NCI-H1694 treated with DMSO at 0.1 percent for 48 hours (cell line): ENCODE measurements at places on chromosomes 2 and 18.

DNA sequence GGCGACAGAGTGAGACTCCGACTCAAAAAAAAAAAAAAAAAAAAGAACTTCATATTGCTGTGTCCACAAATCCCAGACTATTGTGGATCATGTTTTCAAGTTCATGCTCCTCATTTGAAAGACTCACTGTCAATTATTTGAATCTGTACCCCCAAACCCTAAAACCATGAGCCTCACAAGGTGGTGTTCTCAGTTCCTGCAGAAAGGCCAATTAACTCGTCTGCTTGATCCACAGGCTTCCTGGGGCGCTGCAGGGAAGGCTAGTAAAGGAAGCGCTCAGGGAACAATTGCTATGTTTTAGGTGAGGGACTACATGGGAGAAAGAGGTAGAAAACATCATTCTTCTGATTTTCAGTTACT lies 396.8 kb upstream of the NETO1 start:
- no peak for DNase-seq

DNA sequence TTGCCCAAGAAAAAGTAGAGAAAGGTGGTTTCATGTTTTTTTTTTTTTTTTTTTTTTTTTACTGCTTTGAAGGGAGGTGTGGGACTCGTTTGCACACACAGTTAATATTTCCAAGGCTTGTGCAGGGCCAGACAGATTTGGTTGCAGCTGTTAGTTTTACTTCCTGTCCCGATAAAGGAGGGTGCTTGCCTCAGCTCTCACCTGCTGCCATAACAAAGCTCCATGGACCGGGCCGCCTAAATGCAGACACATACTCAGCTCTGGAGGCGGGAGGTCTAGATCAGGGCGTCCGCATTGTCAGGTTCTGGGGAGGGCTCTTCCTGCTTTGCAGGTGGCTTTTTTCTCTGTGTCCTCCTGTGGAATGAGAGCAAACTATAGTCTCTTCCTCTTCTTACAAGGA lies 69.9 kb downstream of the ODC1 start:
- no peak for DNase-seq

DNA sequence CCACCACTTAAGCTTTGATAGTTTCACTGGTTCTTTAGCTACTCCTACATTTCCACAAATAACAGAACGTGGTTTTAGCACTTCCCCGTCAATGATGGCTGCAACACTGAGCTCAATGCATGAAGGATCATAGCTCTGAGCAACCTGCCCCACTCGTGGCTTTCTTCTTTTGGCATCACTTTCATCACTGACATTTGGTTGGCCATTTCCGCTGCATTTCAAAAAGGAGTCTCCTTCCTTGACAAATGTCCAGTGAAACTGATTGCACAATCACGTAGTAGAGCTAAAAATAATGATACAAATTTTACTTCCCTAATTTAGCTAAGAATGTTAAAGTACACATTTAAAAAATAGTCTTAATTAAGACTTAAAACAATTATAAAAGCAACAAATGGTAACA lies 205.2 kb upstream of the HDAC4 start:
- no peak for DNase-seq

DNA sequence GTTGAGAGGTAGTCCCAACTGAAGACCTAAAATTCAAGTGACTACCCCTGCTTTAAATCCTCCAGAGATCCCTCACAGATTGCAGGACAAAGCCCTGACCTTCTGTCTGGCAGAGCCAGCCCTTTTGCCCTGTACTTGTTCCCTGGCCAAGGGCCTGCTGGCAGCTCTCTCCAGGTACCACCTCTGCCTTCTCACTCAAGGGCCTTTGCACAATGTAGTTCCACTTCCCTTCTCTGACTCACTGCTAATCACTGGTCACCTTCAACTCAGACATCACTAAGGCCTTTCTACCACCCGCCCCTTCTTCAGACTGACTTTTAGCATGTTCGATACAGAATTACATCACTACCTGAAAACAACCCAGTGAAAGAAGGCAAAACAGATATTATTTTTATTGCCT lies 411.0 kb downstream of the TMEM182 start:
- no peak for DNase-seq

DNA sequence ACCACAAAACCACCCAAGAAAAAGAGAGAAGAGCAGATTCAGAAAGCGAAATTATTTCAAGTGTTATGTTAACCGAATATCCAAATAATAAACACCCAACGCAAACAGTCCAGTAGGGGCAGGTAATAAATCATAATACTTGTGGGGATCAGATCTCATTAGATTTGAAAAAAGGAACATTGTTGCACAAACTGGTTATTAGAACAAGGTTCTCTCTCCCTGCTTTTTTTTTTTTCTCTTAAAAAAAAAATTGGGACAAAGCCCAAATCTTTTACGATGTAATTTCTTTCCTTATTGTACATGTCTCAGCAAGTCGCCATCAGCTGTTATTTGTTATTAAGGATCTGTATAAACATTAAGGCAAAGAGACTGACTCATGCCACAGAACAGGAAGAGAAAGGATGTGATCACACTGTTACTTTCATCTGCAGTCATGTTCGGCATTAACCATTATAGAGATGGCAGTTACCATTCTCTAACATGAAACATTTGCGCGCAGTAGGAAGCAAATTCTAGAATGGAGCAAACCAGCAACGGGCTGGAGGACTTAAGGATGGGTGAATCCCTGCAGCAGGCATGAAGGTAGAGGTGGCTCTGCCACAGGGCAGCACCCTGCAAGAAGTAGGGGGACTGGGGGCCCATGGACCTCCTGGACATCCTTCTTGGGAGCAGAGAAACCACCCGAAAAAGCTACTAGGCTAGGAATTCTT lies 42.0 kb downstream of the EPHA4 start:
- no peak for DNase-seq

GRCh38 chr18:36527051-36527450 lies 229.5 kb downstream of the FHOD3 start:
- no peak for DNase-seq

GRCh38 chr18:37516361-37516853 lies 49.2 kb downstream of the CELF4 start:
- DNase-seq, result no peak

DNA sequence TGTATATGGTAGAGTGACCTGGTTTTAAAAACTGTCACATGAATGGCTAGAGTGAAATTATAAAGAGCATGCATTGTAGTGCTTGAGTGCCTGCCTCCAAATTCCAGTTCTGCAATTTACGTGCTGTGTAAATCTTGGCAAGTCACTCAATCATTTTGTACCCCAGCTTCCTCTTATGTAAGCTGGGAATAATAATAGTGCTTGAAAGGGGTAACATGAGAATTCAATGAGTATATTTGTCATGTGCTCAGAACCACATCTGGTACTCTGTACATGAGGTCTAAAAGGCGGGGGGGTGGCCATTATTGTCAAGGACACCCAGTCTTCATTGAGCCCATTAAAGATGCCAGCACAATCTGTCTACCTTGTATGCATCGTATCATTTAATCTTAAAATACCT lies 214.8 kb downstream of the MC4R start:
- DNase-seq, result no peak

DNA sequence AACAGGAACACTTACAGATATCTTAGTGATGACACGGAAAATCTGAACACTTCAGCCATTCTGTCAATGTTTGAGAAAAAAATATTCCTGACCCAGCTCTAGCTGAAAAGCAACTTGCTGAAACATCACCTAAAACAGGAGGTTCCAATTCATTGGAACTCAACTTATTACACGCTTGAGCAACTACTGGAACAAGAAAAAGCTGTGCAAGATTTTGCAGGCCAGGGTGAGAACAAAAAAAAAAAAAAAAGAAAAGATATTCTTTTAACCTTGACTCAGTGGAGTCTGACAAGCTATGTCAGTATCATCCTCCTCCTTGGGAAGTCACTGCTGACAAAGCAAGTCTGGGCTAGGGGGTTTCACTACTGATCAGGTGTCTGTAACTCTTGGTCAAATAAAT lies 351.0 kb downstream of the SS18 start:
- DNase-seq, result no peak

- peak; percentile 0 for DNase-seq
These were observed 222.9 kb downstream of the PTPRM start for GRCh38 chr18:7789856-7790552.

DNA sequence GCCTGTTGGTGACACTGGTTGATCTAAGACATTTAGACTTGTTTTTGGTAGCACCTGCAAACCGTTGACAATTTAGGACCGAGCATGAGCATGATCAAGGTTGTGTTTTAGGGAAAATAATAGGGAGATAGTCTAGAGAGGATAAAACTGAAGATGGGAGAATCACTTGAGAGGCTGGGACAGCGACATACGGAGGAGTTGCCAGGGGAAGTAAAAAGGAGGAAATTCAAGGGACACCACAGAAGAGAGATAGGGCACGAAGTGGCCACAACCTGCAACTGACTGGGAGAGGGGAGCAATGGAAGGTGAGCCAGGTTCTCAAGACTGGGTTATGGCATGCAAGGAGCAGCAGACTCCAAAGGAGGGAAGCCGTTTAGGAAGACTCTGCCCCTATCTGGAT lies 1.4 kb upstream of the ATP8B1 start:
- no peak for DNase-seq

DNA sequence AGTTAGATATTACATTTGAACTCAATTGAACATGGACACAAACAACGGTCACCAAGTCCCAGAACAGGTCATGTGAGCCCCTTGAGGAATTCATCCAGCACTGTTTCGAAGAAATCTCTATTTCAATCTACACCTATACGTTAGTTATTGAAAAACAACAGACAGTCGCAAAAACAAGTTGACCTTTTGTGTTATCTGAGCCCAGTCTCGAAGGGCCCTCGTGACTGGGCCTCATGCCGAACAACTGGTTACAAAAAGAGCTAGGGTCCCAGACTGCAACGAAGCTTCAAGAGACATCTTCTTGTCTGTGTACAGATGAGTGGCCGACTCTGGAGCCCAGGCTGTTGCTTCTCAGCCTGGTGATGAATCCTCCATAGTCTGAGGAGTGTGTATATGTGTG lies 5.3 kb upstream of the DSG2 start:
- no peak for DNase-seq

GRCh38 chr2:44324971-44325426 lies 36.3 kb downstream of the PREPL start:
- no peak for DNase-seq

GRCh38 chr18:666177-666576 lies 8.7 kb downstream of the TYMS start:
- no peak for DNase-seq

DNA sequence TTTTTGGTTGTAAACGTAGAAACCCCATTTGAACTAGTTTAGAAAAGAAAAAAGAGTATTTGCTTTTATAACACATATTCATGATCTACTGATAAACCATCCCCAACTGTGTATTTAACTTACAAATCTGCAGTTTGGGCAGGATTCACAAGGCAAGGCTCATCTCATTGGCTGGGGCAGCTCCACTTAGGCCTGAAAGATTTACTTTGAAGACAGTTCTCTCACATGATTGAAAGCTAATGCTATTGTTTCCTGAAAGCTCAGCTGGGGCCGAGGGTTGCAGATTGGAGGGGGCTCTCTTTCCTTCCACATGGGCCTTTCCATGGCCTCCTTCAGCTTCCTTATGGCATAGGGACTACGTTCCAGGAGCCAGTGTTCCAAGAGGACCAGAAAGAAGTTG lies 47.4 kb downstream of the ARHGAP15 start:
- DNase-seq, result no peak

DNA sequence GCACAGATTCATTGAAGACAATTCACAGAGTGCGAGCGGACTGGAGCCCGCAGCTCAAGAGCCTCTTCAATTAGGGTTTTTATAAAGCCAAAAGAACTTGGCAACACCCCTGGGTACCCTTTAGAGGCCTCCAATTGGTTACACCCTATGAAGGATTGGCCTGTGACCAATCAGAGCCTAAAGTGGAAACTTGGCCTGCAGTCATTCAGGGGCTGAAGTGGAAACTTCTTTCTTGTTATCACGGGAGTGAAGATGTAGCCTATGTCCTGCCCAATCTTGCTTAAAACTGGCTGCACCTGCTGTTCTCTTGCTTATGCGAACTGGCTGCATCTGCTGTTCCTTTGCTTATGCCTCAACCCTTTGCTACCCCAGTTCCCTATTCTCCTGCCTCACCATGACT lies 1.8 kb upstream of the HJURP start:
- no peak for DNase-seq

DNA sequence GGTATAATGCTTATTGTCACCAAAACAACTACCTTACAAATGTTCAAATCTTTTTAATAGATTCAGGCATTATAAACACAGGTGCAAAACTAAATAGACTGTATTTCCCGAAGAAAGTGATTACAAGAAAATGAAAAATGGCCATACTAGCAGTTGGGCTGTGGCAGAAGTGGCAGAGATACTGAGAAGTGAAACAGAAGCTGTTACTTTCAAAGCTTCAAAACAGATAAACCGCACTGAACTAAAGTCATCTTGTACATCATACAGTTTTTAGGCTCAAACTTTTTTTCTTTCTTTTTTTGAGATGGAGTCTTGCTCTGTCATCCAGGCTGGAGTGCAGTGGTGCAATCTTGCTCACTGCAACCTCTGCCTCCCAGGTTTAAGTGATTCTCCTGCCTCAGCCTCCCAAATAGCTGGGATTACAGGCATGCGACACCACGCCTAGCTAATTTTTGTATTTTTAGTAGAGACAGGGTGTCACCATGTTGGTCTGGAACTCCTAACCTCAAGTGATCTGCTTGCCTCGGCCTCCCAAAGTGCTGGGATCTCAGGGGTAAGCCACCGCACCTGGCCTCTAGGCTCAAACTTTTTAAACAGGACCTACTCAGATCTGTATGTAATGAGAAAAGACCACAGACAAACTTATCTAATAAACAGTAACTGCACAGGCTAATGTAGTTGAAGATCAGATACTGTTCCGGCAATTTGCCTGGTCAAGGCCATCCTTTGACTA lies 77.9 kb upstream of the SATB2 start:
- no peak for DNase-seq

DNA sequence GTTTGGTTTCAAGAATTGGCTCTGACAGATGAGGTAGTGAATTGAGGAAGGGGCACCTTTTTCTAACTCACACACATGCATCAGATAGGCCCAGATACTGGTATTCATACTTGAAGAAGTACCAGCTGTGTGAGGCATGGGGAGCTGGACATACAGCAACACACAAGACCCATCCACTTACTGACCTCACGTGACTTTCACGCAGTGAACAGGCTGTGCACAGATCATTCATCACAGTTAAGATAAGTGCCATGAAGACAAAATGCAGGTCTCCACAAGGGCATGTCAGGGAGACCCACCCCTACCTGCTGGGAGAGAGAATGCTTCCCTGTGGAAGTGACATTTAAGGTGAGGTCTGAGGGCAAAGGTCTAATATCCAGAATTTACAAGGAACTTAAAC lies 38.6 kb downstream of the SP110 start:
- DNase-seq, result no peak

DNA sequence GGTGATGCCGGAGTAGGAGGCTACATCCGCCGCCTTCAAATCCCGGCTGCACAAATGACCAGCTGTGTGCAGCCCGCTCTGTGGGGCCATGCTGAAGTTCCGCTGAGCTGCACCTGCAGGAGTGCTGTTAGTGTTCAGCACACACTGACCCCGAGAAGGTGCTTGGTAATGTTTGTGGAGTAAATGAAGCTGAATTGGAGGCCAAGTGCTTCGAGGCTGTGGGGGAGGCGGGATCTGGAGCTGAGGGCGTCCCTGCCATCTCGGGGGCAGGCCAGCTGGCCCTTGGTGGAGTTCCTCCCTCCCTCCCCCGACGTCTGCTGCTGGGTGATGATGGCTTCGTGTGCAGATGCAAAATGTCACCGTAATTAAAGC lies 23.2 kb downstream of the KCNF1 start:
- DNase-seq, result no peak
